A549 treated with CORT108297 at 1 μM for 4 hours (cell line): ENCODE measurements at places on chromosomes 11 and 22. TPM values are rescaled to one million over a fixed set of nuclear protein-coding genes. Genes with fewer than 3 reads are reported as not detected.

The RFPL2 gene
- total RNA-seq, result 0.07 to 0.21 TPM (median 0.11 TPM) in 5 replicates

The KRTAP5-11 gene
- not detected in 5 replicates for total RNA-seq

The APOL5 gene
- total RNA-seq, result not detected in 5 replicates

The OR4A15 gene
- total RNA-seq, result not detected in 5 replicates

The OR8G5 gene
- total RNA-seq, result not detected in 5 replicates

The CHRM1 gene
- 0.02 to 0.16 TPM (median 0.03 TPM) in 4 of 5 replicates, not detected in the other for total RNA-seq

The SORL1 gene
- 1.5 to 1.7 TPM (median 1.6 TPM) in 5 replicates for total RNA-seq

The DDI1 gene
- total RNA-seq, result not detected in 5 replicates
